ENCODE measurements at places on chromosomes 13 and 19. TPM values are rescaled to one million over a fixed set of nuclear protein-coding genes. Genes with fewer than 3 reads are reported as not detected.

Gene COMP
- total RNA-seq, result not detected

Gene TNNT1
- total RNA-seq, result not detected

DNA sequence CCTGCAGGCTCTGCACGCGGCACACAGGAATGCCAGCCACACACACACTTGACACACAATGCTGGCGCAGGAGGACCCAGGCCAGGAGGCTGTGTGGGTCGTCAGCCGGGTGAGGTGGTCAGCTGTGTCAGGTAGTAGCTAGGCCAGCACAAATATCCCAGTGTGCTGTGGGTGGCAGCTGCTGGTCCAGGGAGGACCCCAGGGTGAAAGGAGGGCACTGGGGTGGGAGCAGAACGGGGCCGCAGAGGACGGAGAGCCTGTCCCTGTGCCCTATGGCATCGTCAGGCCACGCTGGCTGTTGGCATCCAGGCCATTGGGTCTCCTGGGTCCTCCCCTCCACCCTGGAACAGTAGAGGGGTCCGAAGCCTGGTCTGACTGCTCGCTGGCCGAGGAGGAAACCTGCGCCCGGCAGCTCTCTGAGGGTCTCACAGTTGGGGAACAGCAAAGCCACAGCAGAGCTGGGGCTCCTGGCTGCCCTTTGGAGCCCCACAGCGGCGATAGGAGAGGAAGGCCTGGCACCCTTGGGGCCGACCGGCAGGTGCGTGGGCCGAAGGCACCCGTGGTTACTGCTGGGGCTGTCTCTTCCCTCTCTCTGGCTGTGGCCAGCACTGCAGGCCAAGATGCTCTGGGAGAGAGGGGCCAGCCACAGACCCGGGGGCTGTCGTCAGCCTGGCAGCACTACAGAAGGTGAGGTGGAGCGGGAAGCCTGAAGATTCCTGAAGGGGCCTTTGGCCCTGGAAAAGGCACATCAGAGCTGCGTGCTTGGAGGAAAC lies 27.3 kb downstream of the C13orf46 start:
- no peak for DNase-seq

Gene TYROBP
- not detected for total RNA-seq

Gene PLVAP
- total RNA-seq, result 5.4 TPM

GRCh38 chr19:30719999-30720345 lies 347.8 kb downstream of the ZNF536 start:
- DNase-seq, result no peak

DNA sequence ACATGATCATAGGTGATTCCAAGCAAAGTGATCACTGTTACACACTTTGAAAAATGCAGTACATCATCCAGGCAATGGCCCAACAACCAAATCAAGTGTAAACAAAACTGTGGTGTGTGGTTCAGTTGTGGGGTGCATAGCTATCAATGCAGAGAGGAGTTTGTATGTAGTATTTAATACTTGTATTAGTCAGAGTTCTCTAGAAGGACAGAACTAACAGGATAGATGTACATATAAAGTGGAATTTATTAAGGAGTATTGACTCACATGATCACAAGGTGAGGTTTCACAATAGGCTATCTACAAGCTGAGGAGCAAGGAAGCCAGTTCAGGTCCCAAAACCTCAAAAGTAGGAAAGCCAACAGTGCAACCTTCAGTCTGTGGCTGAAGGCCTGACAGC lies 249.3 kb upstream of the HTR2A start:
- no peak for DNase-seq

GRCh38 chr13:73368608-73369007 lies 309.8 kb downstream of the KLF5 start:
- DNase-seq, result no peak

Gene KLHL26
- total RNA-seq, result 4.3 TPM

Gene SLC10A2
- total RNA-seq, result not detected

DNA sequence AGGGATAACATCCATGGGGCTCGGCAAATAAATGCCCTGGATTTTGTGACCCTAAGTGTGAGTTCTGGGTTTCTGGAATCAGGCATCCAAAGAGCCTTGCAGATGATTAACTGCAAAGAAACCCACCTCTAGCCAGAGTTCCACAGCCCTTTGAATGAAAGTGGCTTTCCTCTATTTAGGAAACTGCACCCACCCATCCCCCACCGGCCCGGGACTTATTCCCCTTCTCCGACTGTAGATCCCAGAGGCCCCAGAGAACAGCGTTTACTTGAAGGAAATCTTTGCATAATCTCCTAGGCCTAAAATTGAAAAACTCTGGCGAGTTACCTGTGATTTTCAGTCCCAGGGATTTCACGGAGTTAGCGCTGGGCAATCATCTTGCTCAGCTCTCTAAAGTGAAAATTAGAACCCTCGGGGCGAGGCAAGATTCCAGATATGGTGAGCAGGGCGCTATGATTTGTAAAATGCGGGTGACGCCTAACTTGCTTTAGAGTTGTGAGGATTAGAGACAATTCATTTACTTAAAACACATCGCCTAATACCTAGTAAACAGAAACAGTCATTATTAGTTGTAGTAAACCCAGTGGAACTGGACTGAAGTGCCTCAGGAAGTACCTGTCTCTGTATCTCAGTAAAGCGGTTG lies 9.4 kb downstream of the URAD start:
- DNase-seq, result no peak

DNA sequence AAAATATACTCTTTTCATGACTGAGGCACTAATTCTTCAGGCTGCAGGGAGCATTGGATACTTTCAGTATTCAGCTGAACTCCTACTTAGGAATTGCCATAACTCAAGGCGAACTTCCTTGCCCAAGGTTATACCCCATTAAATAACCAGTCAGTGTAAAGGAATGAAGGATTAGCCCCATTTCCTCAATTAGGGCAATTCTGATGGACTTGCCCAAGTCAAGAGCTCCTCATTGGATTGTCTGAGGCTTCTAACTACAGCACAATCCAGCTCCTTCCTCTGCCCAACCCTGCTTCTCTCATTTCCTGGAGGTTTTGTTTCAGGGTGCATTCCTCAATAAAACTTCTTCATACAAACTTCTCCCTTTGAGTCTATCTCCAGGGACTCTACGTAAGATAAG lies 329.2 kb downstream of the LIG4 start:
- DNase-seq, result no peak

Gene ETV2
- 0.70 TPM for total RNA-seq

Gene ZNF562
- total RNA-seq, result 20.7 TPM

DNA sequence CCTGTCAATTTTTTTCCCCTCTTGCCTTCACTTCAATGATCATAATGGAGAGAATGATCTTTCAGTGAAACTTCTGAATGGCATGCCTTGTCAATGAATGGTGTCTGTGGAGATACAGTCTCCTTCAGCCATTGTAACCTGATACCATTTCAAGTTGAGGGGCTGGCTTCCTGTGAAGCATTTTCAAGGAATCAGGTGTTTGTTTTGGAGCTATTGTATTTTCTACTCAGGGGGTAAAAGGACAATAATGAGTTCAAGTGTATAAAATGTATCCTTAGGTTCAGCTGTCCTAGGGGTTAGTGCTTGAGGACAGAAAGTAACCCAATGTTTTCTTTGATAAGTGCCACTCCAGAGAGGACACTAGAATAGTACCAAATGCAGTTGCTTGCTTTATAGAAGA lies 23.8 kb upstream of the CBY2 start:
- DNase-seq, result no peak

Gene LIM2
- not detected for total RNA-seq

GRCh38 chr19:29277102-29277501 lies 64.2 kb upstream of the UQCRFS1 start:
- DNase-seq, result no peak

DNA sequence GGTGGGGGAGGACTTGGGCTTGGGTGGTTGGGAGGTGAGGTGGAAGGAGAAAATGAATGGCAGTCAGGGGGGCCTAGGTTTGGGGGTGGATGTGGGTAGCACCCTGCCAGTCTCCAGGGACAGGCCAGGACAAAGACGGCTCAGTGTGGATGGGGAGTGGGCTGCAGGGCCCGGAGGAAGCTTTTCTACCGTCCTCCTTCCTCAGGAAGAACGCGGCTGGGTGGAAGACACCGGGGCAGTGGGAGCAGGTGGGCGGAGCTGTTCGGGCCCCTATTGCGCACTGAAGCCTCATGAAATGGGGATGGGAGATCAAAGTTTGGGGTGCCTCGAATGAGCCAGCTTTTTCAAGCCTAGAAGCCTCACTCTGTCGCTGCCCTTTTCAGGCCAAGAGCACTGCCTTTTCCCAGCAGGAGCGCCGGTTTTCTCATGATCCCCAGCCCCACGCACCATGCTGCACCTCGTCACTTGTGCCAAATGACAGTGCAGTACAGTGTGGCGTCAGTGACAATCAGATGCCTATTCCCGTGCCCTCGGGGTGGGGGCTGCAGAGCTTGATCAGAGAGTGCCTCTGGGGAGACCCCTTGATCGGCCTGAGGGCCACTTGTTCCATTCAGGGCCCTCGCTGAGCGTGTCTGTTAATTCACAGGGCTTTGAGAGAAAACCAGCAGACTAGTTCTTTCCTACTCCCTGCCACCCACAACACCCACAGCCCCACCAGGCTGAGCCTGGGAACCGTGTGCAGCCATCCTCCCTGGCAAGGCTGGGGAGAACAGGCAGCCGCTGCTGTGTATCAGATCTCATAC lies 1.5 kb downstream of the CALM3 start:
- DNase-seq, result no peak

GRCh38 chr19:3454656-3455392 lies 25.5 kb downstream of the SMIM24 start:
- DNase-seq, result no peak

Gene GFY
- not detected for total RNA-seq

Gene PABPC3
- 0.05 TPM for total RNA-seq

Measured in glomerular endothelial cell (primary cell).